ENCODE measurements at places on chromosomes 5 and 9.

DNA sequence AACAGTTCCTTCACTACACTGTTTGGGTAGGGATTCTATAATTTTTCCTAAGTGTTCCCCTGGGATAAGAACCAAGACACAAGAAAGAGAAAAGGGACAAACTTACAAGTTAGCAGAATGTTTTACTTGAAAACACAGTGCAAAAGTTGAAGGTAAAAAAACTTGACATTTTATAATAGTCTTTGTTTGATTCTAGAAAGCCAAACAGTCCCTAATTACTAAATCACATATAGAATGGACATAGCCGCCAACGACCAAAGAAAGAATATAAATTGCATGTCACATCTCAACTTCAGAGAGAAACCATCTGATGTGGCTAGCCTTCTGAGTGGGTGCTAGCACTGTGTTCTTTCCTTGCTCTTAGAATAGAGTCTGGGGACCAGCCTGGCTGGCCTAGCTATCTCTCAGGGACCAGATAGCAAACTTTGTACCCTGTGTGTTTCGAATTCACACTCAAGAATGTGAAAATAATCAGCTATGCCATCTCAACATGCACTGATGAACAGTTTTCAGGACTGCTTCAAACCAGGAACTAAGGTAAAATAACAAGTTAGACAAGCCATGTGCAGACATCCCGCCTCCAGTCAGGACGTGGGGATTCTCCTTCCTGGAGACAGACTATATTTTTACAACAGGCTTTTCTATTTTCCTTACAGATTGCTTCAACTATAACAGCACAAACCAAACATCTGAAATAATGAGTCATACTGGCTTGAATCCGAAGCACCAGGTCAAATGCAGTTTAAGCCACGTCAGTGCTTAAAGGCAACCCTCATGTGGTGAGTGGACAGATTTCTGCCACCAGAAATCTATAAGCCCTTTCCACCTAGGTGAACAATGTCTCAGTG lies 53.7 kb downstream of the LHFPL2 start:
- no peak for DNase-seq

DNA sequence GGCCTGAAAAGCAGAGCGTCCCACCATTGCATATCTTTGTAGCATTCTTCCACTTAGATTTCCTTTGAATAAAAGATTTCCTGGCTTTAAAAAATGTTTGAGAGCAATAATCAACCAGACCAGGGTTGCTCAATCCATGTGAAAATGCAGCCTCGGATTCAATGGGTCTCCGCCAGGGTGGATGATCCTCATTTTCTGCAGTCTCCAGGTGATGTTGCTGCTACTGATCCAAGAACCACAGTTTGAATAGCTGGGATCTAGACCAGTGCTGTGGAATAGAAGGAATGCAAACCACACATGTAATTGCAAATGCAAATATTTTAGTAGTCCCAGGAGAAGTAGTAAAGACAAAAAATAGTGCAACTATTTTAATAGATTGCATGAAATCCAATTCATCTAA lies 317.6 kb downstream of the IRX1 start:
- no peak for DNase-seq

GRCh38 chr9:27475057-27475595 lies 49.0 kb upstream of the IFNK start:
- no peak for DNase-seq

- DNase-seq: no peak
These were observed 14.4 kb downstream of the CKMT2 start for GRCh38 chr5:81247441-81247972.

- DNase-seq: no peak
These were observed 12.8 kb downstream of the CCDC127 start for GRCh38 chr5:204966-205670.

DNA sequence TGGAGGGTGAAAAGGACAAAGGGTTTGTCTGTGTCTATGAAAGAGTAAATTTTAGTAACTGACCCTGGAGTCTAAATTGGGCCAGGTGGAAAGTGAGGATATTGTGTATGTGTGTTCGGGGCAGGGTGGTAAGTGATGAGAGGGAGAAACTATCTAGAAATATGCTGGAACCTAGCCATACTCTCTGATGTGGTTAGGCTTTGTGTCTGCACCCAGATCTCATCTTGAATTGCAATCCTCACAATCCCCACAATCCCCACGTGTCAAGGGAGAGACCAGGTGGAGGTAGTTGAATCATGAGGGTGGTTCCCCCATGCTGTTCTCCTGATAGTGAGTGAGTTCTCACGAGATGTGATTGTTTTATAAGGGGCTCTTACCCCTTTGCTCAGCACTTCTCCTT lies 60.6 kb downstream of the COMMD10 start:
- no peak for DNase-seq

GRCh38 chr5:59325070-59325469 lies 568.5 kb downstream of the PDE4D start:
- no peak for DNase-seq

DNA sequence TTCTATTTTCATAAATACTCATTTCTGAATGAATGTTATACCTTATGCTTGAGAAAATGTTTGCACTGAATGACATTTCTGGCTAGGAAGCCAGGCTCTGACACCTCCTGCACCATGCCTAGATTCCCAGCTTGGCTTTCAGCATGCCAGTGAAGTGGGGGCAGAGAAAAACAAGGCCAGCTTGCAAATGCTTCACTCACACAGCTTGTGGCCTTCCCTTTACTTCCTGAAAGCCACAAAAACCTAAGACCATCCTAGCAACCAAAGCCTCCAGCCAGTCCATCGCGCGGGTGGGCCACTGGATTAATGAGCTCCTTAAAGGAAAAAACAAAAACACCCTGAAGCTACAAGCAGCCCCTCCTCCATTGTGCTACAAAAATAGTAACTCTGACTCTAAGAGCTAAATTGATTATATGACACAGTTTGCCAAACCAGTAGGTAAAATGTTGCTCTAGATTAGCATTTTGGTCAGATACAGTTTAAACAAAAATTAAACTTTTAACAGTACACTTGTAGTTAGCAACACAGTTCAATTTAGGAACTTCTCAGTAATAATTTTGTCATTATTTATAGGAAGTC lies 159.9 kb downstream of the TSSK1B start:
- DNase-seq: peak; percentile 8

- no peak for DNase-seq
These were observed 2.3 kb downstream of the FAM170A start for GRCh38 chr5:119631660-119632059.

DNA sequence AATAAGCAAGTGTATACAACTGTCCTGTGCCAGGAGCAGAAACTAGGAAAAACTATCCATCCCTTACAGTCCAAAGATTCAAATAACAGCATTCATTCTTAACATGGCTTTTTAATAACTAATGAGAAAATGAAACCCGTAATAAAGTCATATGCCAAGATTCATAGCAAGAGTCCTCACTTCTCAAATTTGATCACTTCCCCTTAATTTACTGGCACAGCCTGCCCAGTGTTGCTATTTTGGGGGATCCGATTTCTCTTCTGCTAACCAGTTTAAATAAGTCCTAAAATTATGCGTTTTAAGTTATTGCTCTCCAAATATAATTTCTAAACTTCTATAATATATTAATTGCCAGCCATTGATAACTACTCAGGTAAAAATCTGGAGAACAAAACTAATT lies 177.0 kb upstream of the PTGER4 start:
- no peak for DNase-seq

DNA sequence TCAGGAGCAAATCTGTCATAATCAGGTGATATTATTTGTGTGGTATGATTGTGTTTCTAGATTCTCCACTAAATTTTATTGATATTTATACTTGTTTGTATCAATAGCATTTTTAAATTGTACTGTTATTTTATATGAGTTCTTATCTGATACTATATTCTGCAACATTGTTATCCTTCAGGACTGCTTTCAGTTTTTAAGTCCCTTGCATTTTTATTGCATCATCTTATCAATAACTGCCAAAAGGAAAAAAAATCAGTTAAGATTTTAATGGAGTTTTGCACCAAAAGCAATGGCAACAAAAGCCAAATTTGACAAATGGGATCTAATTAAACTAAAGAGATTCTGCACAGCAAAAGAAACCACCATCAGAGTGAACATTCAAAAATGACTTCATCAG lies 741.3 kb upstream of the CTNND2 start:
- no peak for DNase-seq

DNA sequence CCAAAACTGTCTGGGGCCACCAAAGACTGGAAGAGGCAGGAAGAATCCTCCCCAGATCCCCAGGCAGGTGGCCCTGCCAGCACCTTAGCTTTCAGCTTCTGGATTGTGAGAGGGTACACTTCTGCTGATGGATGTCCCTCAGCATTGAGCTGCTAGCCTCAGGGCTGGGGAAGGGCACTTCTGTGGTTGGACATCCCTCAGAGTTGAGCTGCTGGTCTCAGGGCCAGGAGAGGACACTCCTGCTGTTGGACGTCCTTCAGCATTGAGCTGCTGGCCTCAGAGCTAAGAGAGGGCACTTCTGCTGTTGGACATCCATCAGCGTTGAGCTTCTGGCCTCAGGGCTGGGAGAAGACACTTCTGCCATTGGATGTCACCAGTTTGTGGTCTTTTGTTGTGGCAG lies 83.8 kb upstream of the FCN1 start:
- no peak for DNase-seq

GRCh38 chr5:15450949-15451348 lies 49.0 kb upstream of the FBXL7 start:
- DNase-seq: no peak

Measured in pancreas (tissue), 10 donors.